LNCaP clone FGC (cell line): ENCODE measurements at places on chromosomes 12 and 14.

DNA sequence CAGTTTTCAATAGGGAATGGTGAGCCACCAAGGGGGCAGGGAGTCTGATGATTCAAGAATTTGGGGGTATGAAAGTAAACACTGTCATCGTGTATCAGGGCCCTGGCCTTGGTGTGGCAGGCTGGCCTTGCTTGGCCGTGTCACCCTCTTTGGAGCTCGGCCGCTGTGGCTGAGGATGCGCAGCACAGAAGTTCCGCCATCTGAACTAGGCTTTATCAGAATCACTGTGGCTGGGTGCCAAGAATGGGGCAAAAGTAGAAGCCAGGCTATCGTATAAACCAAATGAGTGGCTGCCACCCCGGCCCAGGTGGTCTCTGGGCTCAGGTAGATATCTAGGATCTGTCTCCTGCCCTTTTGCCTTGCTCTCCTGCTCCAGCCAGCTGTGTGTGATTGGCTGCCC, 137.4 kb downstream of the PAPOLA start:
- DNase-seq, result no peak

DNA sequence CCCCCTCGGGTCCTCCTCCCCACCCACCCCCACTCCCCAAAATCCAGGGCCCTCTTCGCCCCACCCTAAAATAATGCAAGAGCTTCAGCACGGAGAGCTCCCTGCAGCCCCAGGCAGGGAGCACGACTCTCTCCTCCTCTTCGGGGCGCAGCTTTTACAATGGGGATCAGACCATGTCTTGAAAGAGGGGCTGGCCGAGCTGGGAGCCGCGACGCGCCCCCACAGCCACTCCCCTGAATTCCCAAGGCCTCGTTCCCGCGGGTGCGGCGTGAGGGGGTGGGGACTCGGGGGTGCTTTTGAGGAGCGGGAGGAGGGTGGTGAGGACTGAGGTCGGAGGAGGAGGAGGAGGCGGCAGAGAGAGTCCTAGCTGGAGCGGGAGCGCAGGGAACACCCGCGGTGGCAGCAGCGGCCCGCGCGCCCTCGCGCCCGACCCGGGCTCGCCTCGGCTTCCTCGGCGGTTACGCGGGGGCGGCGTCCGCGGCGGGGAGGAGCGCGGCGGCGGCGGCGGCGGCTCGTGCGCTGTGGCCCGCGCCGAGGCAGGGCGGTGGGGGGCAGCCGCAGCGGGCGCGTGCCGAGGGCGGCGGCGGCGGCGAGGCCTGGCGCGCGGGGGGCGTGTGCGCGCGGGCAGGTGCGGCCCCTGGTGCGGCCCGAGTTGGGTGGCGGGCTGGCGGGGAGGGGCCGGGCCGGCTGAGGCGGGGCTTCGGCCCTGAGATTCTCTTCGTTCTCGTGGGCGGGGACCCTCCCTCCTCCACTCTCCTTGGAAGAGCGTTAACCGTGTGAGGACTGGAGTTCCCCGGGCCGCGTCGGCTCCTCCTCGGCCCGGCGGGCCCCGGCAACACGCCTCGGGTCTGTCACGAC, at the start of gene ANKS1B:
ANKS1B (minus strand) TSS at position 666 of the 858 bp plus-strand sequence. CDS start 699 bp downstream, outside the sequence.
- peak; percentile 31 for DNase-seq

DNA sequence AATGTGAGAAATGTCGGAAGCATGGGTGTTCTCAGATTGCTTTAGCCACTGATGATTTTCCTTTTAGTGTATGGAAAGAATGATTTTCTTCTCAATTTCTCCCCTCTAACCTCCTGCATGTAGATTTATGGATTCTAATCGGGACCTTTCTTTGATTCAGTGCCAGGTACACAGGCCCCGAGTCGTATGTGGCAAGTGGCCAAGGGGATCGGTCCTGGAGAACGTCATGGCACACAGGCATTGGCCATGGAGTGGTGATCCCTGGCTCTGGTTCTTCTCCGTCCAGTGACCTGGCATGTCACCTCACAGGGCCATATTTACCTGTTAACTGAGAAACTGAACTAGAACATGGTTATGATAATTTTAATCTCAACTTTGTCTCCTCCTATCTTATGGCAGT, 58.1 kb downstream of the ETV6 start:
- DNase-seq, result no peak

DNA sequence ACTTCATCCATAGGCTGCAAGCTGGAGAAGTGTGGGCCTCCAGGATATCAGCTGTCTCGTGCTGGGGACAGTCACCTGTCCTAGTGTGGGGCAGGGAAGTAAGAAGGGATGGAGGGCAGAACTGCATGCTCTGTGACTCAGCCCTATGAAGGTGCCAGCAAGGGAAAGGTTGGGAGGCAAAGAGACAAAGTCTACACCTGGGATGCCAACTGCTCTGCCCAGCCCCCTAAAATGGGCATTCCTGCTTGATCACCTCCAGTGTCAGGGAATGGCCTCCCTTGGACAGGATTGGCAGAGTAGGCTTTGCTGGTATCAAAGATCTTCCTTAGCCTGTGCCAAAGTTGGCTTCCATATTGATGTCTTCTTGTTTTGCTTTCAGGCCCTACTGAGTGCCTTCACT, 335.0 kb downstream of the BCL11B start:
- DNase-seq, result no peak

DNA sequence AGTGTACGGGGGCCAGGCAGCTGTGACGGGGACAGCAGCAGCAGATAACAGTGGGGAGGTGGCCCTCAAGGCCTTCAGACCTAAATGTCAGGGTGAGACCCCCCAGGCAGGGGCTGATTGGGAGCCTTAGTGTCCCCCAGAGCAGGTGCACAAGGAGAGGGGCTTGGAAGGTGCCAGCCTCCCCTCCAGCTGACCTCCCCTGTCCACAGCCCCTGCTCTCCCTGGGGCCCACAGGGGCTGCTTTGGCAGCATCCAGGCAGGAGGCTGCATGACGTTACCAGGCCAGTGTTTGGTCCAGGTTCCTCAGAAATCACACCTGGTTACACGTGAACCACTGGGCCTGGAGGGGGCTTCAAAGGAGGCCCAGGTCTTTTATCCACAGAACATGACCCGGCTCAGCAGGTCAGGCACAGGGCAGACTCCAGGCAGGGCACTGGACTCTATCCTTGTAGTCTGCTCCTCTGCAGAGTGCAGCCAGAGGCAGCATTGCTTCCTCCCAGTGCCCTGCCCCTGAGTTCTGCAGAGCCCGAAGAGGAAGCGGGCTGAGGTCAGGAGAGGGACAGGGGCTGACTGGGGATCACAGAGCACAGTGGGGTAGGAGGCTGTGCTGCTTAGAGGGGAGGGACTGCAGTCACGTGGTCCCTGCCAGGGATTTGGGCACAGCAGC, 2.6 kb upstream of the TRMT61A start:
- no peak for DNase-seq

DNA sequence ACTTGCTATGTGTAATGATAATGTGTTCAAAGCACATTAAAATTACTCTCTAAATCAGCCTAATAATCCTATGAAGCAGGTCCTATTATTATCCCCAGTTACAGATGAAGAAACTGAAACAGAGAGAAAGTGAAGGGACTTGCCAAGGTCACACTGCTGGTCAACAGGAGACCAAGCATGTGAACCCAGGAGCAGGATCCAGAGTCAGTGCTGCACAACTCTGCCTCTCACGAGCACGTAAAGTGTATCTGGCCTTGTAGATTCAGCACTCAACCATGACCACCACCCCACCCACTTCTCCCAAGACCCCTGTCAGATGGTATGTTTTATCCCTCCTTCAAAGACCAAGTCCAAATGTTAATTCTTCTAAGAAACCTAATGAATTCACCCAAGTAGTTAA, 100.7 kb downstream of the TTC7B start:
- no peak for DNase-seq

DNA sequence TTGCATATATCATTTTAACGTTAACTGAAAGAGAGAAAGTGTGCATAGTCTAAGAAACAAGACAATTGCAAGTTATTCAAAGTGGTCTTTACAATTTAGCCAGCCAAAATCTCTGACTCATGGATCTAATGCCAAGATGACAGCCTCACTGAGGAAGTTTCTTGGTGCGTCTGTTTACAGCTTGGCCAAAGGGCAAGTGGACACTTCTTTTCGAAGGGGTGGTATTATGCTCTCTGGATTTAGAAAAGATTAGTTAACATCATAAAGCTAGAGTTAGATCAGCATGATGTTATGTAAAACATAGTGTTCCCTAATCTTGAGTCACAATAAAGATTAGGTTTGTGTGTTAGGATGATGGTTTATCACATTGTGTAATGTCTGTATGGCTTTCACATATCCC, 51.5 kb upstream of the SLC2A13 start:
- no peak for DNase-seq

- DNase-seq, result no peak
These were observed 128.0 kb downstream of the ATP23 start for GRCh38 chr12:58069268-58069963.

- no peak for DNase-seq
These were observed 645.0 kb upstream of the NOVA1 start for GRCh38 chr14:27242874-27243273.

DNA sequence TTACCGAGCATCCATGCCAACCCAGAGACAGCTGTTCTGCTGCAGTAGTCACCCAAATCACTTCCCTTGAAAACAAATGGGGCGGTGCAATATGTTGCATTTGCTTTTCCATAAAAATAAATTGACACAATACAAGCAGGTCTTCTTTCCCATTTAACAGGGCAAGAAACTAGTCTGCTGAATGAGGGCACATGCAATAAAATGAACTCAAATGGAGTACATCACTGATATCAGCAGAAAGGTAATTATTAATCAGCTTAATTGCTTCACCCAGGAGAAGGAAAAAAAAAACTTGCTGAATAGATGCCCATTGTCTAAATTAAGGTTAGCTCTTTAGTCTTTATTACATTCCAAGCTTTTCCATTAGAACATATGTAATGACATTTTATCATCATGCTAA, 175.1 kb upstream of the GZMB start:
- DNase-seq, result no peak

- DNase-seq, result no peak
These were observed 61.0 kb downstream of the TAOK3 start for GRCh38 chr12:118311666-118312065.

- no peak for DNase-seq
These were observed 85.4 kb upstream of the RTL1 start for GRCh38 chr14:100988956-100989355.

- no peak for DNase-seq
These were observed 565.8 kb upstream of the TBX3 start for GRCh38 chr12:115249671-115250278.

DNA sequence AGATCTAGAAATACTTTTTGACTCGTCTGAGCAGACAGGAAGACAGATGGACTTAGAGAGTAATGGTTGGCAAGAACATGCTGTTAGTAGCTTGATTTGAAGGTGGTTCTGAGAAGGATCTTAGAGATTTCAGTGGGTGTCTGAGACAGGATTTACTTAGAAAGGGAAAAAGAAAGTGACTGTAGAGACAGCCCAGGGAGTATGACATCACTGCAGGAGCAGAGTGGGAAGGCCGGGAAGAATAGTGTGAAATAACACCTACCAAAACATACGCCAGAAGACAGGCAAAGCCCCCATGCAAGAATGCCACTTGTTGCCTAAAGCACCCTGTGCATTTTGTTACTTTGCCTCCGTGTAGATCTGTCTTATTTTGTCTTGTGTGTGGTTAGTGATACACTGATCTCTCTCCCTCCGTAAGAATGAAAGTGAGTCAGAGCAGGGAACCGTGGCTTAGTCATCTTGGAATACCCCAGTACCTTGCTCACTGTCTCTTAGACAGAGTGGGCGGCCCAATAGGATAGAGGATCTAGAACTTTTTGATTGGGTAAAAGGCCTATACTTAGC, 161.3 kb upstream of the IFNG-AS1 start:
- DNase-seq, result no peak

DNA sequence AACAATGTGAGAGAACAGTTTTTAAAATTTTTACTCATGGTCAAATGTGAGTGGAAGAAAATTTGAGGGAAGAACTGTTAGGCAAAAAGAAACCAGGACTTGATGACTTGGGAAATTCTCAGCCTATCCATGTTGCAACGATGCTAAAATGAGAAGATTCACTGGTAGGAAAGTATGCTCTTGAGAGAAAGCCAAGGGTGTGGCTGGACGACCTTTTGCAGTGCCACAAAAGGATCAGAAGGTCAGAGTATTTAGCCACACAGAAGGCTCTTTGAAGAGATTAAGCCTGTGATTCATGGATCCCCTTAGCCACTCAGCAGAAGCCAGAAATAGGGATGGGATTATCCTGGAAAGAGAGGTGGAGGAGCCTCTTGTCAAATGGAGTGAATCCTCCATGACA, 336.8 kb downstream of the LRIG3 start:
- DNase-seq, result no peak

DNA sequence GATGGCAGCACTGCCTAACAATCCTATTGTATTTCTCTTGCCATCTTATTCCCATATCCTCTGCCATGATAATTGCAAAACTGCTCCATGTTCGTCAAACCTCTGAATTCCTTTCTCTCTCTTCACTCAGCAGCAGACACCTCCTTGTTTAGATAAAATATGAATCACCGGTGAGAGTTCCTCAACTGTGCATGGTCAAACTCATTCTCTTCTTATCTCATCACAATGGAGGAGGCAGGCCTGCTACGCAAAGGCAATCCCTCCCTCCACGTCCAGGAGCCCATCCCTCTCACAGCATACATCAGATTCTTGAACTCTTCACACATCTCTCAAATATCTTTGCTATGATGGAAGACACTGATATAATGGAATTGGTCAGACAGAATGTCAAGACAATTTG, 90.1 kb upstream of the DAAM1 start:
- DNase-seq, result no peak

DNA sequence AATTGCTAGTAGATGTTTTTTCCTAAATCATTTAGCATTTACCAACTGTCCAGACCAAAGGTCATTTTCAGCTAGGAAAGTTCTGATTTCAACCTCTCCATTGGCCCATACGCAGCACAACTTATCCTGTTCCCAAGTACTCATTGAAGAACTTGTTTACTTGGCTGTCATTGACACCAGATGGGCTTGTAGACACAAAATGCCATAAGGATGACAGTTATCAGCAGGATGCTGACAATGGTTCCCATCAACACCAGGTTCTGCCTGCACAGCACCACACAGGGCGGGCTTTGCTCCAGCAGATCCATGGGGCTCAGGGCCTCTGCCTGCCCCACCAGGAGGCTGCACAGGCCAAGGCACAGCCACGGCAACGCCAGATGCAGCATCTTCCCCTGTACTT, 36.5 kb upstream of the TMPRSS12 start:
- DNase-seq, result no peak

- no peak for DNase-seq
These were observed 16.1 kb upstream of the KRT8 start for GRCh38 chr12:52920937-52921336.

- peak; percentile 97 for DNase-seq
These were observed 25.5 kb downstream of the SCARB1 start for GRCh38 chr12:124837958-124838803.

GRCh38 chr14:70171726-70172125, 17.0 kb downstream of the SLC8A3 start:
- no peak for DNase-seq

- no peak for DNase-seq
These were observed 10.5 kb upstream of the OAS2 start for GRCh38 chr12:112967858-112968257.
